Sigmoid colon (tissue), 7 donors: ENCODE measurements at places on chromosomes 6 and 20.
A peak's percentile ranks its signal among the peaks of the same experiment; 100 is the strongest.

DNA sequence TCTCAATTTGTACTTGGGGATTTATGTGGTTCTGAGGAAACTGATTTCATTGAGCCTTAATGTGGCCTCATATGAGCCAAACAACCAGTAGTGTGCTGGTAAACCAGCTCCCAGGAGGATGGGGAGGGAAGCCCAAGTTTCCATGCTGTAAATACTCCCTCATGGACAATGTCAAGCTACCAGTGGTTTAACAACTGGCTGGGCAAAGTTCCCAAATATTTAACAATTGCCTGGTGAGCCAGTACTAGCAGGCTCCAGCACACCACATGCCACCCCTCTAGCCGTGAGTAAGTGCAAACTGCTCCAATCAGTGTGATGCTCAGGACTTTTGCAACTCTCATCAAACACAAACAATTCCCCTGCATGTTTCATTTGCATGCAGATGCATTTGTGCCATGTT is 19.2 kb upstream of the CDKN1A start:
- peak; percentile 87 for DNase-seq

GRCh38 chr20:13008761-13009681 is at the start of gene SPTLC3:
SPTLC3 (plus strand) TSS chr20:13008972; CDS start chr20:13009268, 296 bp downstream.
- DNase-seq = peak; percentile 73

GRCh38 chr6:159302594-159302992 is 133.4 kb downstream of the FNDC1 start:
- no peak for DNase-seq

- DNase-seq = no peak
Measured at GRCh38 chr6:33076406-33076934, 680 bp downstream of the HLA-DPB1 start.

DNA sequence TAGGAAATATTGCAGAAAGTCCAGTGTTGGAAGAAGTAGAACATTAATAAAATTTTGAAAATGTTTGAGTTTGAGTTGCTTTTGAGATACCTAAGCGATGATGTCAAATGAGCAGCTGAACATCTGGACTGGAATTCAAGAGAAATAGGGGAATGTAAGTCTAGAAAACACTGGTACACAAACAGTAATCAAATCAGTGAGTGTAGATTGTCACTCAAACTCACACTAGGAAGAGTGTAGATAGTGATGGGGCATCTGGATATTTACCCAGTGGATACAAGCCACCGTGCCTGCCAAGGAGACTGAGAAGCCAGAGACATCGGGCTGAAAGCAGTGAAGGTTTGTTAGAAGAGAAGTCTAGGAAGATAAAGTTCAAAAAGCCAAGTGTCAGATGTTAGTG is 2.2 kb downstream of the HMGCLL1 start:
- no peak for DNase-seq

GRCh38 chr6:145368075-145368474 is 367.2 kb downstream of the EPM2A start:
- DNase-seq = no peak

DNA sequence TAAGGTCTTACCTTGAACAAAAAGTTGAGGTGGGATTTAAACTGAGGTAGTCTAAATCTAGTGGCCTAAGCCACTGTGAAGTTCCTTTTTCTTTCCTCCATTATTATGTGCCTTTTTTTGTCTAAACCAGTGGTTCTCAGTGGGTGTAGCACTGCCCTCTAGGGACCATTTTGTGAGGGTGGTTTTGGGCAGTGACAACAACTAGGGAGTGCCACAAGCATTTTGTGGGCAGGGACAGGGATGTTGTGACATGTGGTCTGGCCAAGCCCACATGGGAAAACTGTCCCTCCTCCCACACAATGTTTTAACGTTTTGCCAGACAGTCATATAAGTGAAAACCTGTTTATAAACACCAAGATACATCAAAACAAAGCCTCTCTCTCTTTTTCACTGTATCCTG is 899.4 kb upstream of the FLRT3 start:
- no peak for DNase-seq

DNA sequence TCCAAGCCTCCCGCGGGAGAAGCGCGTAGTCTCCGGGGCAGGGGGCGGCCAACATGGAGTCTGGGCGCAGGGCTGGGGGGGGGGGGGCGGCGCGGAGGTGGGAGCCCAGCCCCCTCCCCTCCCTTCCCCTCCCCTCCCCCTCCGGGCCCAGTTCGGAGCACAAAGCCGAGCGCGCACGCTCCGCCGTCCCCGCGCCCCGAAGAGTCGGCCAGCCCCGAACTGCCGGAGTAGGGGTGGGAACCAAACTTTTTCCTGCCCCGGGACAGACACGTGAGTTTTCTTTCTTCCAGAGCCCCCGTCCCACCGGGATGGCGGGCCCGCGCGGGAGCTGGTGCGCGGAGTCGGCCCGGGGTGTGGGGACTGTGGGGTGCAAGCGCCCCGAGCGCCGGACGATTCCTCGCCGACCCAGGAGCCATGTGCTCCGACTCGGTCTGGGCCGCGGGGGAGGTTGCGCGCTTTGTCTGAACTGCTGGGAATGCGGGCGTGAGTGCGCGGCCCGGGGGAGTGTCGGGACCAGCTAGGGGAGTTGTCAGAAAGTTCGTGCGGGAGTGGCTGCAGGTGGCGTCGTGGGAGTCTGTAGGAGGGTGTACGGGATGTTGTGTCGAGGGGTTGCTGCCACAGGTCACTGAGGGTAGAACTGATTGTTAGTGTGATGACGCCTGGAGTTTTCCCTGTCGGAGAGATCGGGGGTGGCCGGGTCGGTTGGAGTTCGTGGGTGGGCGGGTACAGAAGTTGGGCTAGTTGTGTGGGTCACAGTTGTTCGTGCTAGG is 1.2 kb downstream of the TGIF2 start:
- DNase-seq = peak; percentile 80

DNA sequence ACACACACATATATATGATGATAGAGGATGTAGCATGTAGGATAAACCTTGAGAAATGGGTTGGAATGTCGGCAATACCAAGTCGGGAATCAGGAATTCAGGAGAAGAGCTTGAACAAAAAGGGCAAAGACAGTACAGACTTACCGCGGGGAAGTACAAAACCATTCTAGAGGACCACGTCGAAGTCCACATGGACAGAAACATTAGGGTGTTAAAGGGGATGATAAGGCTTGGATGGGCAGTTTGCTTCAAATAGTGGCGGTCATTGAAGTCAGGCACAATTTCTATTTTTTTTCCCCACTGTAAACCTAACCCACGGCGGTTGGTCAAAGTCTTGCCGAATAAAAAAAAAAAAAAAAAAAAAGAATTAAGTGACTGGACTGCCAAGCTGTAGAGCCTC is 766 bp upstream of the NUS1 start:
- no peak for DNase-seq
